ENCODE measurements at places on chromosomes 6 and 20.

DNA sequence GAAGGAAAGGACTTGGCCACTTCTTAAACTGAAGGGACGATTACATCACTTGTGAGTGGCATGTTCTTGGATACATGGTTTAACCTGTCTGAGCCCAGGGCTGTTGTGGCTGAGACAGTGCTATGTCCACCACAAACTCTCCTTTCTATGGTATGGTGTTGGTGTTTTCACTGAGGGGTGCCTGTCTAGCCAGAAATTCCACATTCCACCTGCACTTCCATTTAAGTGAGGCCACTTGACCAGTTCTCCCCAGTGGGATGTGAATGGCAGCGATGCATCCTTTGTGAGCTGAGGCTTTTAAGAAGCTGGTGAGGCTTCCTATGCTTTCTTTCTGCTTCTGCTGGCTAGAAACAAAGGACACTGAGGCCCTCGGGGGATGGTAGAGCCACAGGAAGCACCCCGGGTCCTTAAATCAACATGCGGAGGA is 151.4 kb upstream of the CHD6 start:
- no peak for DNase-seq

DNA sequence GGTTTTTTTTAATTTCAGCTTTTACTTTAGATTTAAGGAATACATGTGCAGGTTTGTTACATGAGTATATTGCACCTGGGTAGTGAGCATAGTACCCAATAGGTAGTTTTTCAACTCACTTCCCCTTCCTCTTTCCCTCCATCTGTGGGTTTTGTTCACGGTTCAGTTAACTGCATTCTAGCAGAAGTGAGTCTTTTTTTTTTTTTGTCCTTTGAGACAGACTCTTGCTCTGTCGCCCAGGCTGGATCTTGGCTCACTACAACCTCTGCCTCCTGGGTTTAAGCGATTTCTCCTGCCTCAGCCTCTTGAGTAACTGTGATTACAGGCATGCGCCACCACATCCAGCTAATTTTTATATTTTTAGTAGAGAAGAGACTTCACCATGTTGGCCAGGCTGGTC is 8.7 kb downstream of the UBR2 start:
- no peak for DNase-seq

GRCh38 chr6:38015341-38015740 is 195.8 kb downstream of the ZFAND3 start:
- DNase-seq: no peak

GRCh38 chr6:45922728-45923351 is 92.8 kb downstream of the CLIC5 start:
- peak; percentile 93 for DNase-seq

GRCh38 chr20:46178891-46179290 is 60.8 kb downstream of the CD40 start:
- DNase-seq: no peak

DNA sequence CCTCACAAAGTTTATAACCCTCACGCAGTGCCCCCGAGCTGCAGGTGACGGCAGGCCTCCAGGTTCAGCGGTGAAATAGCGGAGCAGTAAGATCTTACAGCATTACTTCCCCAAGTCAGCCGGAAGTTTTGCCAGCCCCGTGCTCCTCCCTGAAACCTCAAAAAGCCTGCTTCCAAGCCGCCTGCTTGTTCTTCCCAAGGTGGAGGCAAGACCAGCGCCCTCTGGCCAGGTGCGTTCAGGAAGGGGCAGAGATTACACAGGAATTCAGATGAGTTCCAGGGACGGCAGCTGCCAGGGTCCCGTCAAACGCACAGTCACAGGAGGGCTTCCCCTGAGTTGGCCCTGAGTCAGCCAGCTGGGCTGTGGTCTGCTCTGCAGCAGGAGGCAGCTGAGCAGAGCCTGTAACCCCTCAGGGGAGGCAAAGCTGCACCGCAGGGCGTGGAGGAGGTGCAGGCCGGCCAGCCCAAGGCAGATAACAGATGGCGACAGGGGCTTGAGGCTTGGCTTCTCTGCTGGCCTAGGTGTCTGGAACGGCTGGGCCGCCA is 124.1 kb upstream of the RPS6KA2 start:
- DNase-seq: no peak

DNA sequence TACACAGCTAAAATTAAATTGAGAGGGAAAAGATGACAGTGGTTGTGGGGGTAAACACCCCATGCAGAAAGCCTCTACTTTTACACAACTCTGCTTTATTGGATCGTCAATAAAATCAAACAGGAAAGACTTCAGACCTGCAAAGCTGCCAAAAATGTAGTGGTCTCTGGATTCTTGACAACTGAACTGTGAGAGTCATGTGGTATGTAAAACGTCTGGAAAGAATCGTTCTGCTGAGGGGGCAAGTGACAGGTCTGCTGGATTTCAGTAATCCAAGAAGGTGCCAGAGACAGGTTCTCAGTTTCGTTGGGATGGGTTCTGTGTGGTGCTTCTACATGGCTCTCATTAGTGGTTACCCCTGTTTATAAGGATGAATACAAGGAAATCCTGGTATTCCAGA is 63.3 kb downstream of the TSPYL4 start:
- DNase-seq: peak; percentile 58

GRCh38 chr6:27834384-27834783 is 77.8 kb downstream of the OR2B2 start:
- no peak for DNase-seq

GRCh38 chr6:161547617-161548016 is 273.8 kb upstream of the AGPAT4 start:
- no peak for DNase-seq

GRCh38 chr6:43644940-43645612 is at the start of gene RSPH9:
RSPH9 (plus strand) TSS chr6:43645036; CDS start chr6:43645099, 63 bp downstream.
- DNase-seq: peak; percentile 72

- DNase-seq: no peak
These were observed 116.2 kb downstream of the DTNBP1 start for GRCh38 chr6:15546591-15546990.

DNA sequence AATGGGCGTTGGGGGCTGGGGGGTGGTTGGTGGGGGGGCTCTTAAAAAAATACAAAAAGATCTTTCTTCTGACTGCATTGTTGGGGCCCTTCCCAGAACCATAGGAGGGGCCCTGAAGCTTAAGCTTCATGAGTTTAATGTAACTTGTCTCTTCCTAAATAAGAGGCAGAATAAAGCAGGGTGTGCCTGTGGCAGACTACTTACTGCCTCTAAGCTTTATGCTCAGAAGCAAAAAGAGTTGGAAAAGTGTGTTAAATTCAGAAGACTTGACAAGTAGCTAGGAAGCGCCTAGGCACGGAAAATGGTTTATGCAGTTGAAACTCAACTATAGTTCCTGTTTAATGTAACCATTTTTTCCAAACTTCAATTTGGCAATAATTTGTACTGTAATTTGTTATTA is 44.5 kb downstream of the TIAM2 start:
- DNase-seq: no peak

DNA sequence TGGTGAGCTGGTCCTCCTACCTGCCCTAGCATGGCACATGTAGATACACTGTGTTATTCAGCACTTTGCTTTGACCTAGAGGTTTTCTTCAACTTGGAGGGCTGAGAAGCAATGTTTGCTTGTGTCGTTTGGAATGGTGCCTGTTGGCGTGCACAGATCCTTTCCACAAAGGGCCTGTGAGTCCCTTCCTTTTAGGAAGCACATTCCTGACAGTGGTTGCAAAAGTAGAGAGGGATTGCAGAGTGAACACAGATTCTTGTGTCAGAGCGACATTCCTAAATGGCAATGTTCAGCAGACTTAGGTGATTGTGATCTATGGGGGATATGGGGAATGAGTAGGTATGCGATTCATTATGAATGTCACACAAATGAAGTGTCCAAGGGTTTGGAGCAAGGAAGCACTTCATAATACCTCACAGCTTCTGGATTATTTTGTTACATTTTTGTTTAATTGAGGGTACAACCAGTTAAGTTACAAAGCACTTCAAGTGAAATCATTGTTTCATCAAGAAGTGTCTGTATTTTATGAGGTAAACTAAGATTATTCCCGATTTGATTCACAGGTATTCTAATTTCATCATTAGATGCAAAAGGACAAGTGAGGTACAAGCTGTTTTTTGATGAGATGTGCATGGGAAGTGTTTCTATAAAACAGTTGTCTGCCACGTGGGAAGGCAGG is 713 bp upstream of the RNF144B start:
- DNase-seq: peak; percentile 60

GRCh38 chr6:121442576-121442975 is 7.1 kb downstream of the GJA1 start:
- peak; percentile 66 for DNase-seq

- DNase-seq: no peak
These were observed 170.7 kb upstream of the PREP start for GRCh38 chr6:105573556-105573955.

- DNase-seq: no peak
These were observed 12.2 kb upstream of the ZBTB46 start for GRCh38 chr20:63843222-63843621.

DNA sequence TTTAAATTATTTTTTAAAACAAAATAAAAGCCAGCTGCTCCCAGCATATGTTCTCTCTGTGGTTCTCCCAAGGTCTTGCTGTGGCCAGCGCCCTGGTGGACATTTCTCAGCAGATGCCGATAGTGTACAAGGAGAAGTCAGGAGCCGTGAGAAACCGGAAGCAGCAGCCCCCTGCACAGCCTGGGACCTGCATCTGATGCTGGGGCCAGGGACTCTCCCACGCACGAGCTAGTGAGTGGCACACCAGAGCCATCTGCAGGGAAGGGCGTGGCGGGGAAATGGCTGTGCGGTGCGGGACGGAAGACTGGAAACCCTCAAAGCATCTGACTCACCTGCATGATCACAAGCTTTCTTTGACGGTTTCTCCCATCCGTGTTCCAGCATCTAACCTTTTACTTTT is 16.5 kb downstream of the GFRA4 start:
- no peak for DNase-seq

DNA sequence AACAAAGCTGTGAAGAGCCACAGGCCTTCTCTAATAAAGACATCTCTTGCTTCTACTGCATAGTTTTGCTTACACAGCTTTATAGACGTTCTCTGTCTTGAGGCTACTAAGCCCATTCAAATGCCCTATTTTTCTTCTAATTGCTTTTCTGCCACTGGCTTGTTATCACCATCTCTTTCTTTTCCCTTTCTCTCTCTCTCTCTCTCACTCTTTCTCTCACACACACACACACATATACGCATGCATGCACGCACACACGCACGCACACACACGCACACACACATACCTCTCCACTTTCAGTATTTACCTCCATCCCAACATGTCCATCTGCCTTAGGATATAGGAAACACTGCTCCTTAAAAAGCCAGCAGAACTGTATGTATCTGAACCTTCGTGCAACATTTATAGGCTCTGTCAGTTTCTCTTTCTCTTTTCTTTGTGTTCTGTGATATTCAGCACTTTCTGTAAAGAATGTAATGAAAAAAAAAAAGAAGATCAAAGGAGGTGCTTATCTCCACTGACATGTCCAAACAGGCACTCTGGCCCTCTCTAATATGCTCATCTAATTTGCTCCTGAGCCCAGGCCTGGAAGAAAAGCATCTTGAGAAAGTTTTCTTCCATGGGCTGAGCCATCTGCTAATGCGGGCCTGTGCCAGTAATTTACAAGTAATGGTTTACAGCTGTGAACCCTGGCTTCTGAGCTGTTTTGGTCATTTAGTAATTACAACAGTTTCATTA is 1046.7 kb upstream of the MAP3K7 start:
- DNase-seq: peak; percentile 1

DNA sequence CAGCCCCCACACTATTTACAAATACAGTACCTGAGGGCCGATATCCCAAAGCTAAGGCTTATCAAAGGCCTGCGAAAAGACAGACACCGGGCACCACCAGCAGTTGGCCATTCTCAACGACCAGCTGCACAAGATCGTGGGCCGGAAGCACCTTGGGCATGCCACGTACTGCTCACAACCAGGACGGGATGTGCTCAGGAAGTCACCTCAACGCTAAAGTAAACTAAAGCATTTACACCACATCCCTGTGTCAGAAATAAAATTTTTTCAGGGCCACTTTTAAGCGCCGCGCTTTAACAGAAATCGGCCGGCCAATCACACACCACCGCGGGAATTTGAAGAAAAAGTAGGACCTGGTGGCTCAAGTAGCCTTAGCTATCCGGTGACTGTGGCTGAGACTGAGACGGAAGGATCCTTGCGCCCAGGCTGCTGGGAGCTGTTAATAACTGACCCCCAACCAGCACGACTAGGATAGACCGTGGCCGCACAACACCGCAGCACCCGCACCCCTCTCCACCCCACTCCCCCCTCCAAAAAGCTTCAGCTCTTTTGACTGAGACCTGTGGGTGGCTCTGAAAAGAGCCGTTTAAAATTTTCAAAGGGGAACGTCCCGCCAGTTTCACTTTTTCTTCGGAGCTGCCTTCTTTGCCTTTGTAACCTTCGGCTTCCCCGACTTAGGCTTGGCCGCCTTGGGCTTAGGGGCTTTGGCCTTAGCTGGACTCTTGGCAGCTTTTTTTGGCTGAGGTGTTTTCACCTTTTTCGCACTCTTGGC is 131.2 kb upstream of the BTN3A2 start:
- peak; percentile 75 for DNase-seq

DNA sequence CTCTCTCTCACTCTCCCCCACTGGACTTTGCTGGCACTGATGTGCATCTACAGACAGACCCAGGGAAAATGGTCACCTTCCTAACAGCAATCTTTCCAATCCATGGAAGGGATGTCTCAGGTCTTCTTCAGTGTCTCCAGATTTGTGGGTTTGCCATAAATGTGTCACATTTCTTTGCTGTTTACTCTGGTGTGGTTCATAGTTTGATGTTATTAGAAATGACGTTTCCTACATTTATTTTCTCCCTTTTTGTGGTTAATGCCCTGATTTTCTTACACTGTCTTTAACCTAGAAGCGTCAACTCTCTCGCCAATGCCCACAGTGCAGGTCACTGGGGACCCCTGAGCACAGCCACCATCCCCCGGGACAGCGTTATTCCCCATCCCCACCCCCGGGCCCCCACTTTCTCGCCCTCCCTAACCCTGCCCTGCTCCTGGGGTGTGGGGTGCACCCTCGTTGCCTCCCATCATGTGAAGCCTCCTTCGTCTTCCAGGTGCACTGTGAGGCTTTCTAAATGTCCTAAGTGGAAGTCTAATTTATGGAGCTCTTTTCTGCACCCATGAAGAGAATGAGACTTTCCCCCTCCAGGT is 86.5 kb downstream of the YTHDF1 start:
- DNase-seq: no peak

DNA sequence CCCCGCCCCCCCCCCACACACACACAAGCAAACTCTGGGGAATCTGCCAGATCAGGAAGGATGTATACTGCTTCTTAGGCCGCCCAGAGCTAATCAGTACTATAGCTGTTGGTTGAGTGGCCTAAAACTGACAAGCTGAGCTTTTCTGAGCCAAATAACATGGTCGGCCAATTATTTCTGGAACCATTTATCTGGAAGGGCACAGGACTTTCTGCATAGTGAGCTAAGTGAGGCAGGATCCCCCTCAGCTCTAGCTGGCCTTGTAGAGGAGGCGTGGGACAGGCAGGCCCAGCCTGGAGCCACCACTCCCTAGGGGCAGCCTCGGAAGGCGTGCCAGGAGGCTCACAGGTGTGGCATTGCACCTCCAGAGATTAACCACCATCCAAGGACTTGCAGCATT is 200.1 kb downstream of the TMEM242 start:
- no peak for DNase-seq

GRCh38 chr6:21049572-21049971 is 515.3 kb downstream of the CDKAL1 start:
- peak; percentile 69 for DNase-seq
